ENCODE measurements at places on chromosomes 5 and 9.

DNA sequence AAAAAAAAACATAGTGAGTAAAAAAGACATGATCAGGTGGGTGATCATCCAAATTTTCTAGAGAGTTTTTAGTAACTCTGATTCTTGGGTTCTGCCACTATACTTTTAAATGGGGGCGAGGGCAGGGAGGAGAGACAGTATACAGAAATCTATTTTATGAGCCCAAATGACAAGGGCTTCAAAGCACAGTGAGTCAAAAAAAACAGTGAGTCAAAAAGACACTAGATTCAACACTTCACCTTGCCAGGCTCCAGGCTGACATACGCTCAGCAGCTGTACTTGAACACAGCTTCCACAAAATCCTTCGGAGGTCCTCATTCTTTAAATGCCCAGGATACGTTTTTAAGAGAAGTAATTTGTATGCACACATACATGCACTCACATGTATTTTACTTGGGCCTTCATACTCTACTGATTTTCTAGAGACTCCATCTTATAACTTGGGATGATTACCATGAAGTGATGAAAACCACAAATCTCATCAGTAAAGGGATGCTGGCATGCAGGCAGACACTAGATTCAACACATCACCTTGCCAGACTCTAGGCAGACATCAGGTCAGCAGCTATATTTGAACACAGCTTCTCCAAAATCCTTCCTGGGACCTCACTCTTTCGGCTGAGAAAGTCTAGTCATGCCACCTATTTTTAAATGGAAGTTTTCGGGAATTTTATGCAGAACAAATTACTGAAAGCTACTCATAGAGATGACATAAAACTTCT, 28.8 kb downstream of the NR3C1 start:
- DNase-seq = no peak

DNA sequence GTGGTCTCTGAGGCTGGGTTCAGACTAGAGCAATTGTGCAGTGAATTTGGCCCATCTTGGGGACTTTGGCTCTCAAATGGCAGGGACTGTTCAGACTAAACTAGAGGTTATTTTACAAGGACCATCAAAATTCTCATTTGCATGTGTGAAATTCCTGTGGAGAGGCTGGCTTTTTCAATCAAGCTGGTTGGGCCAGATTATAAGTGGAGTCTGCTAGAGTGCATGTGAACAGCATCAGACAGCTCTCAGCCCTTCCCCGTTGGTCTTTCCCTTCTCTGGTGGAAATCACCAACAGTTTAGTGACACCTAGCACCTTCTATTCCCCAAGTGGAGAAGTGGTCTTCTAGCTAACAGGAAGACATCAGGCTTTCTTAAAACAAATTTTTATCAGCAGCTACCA, 301.3 kb downstream of the CWC27 start:
- no peak for DNase-seq

- no peak for DNase-seq
These were observed 13.4 kb upstream of the XPA start for GRCh38 chr9:97710356-97711222.

DNA sequence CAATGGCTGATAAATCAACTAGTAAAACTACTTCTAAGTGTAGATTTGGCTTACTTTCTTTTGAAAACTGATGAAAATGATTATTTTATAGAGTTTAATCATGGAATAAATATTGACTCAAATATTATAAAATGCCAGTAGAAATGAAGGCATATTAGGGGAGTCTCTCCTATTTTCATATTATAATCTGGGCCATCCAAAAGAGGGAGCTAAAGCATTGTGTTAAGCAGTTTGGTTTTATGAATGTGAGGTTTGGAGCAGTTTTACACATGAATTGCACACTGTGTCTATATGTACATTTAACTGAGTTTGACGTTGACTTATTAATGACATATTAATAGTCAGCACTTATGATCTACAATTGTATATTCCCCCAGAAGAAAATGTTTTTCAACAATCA, 17.4 kb downstream of the CDH9 start:
- no peak for DNase-seq

- DNase-seq = no peak
These were observed 15.1 kb downstream of the LPAR1 start for GRCh38 chr9:111023128-111023527.

DNA sequence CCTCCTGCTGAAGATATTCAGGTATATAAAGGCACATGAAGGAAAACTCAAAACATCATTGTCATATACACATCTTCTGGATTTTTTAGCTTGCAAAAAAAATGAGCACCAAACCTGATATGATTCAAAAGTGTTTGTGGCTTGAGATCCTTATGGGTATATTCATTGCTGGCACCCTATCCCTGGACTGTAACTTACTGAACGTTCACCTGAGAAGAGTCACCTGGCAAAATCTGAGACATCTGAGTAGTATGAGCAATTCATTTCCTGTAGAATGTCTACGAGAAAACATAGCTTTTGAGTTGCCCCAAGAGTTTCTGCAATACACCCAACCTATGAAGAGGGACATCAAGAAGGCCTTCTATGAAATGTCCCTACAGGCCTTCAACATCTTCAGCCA, at the start of gene IFNK:
TSS of gene IFNK (plus strand) at position 55 of the 400 bp plus-strand sequence. CDS start at position 102, 47 bp downstream.
- DNase-seq = no peak

DNA sequence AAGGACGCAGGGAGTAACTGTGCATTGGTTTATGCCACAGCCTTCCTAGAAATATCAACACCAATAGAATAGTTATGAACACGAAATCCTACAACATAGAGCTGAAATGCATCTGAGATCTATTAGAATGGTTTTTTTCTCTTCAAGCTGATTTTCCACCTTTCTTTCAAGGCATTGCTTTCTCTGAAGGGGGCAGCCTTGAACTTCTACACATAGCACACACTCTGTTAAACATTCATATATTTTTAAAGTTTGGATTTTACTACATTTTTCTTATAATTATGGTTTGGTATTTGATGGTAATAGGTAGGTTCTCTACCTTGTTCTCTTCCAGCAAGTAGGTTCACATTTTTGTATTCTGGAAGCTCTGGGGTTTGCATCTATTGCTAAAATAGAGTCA, 661.8 kb downstream of the SEMA5A start:
- no peak for DNase-seq

DNA sequence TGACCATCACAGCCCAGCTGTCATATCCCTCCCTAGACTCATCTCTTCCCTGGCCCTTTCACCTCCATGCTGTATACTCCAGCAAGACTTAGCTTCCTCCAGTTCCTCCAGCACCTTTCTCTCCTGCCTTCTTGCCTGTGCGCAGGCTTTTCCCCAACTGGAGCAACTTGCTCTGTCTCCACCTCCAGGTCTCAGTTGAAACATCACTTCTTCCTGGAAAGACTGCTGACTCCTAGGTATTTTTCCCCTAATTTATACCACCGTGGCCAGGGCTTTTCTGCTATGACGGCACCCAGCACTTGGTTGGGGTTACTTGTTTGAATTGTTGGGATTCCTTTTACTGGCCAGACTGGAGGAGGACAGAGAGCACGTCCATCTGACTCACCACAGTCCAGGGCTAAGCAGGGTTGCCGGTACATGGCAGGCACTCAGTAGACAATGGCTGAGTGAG, 67.5 kb downstream of the KCNIP1 start:
- DNase-seq = no peak

GRCh38 chr5:127428276-127428675, 89.2 kb upstream of the PRRC1 start:
- no peak for DNase-seq
